ENCODE measurements at places on chromosomes 3 and 15. TPM values are rescaled to one million over a fixed set of nuclear protein-coding genes. Genes with fewer than 3 reads are reported as not detected.

DNA sequence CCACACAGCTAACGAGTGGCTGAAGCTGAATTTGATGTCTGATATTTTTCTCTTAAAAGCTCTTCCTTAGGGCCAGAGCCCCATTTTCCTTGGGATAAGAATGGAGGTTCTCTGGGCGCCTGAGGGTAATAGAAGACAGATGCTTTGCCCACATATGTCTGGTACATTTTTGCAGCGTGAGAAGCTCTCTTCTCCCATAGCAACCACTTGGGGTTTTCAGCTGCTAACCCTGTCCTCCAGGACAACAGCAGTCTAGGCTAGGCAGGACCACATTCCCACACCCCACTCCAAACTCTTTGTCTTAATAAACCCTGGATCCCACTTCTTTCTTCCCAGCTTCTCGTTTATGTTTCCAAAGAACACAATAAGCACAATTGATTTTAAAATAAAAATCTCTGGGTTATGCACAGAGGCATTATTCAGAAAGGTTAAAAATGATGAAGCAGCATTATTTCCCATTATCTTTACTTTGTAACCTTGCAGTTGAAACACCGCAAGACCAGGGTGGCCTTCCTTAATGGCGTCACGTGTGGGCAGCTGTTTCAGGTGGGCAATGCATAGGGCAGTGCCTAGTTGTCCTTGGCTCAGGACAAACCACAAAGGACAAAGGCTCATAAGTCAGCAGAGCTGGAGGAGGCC, 56.5 kb upstream of the NTRK3 start:
- H3K4me3 ChIP-seq, result no peak overlapping the region
- DNase-seq, result no peak
- H3K4me1 ChIP-seq, result no peaks in the 10 kb centered on the region
- peaks cover 94% of the 10 kb centered on the region for H3K27me3 ChIP-seq
- H3K27ac ChIP-seq, result no peak overlapping the region
- no peaks in the 10 kb centered on the region for H3K36me3 ChIP-seq

DNA sequence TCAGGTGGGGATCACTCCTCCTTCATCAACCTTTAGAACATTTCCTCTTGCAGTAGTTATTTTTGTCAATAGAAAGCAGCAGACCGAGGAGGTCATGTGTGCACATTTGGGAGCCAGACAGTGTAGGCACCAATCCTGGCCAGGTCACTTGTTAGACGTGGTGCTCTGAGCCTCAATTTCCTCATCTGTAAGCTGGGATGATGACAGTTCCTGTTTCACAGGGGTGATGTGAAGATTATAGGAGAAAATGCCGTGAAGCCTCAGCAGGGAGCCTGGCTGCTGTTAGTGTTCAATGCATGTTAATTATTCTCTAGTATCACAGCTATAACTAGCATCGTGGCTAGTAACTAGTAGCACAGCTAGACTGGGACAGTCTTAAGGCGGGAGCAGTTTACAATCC, 64.7 kb downstream of the ATP2B2 start:
- no peaks in the 10 kb centered on the region for H3K27me3 ChIP-seq
- H3K4me3 ChIP-seq, result no peak overlapping the region
- peaks cover 16% of the 10 kb centered on the region for H3K4me1 ChIP-seq
- H3K27ac ChIP-seq, result no peak overlapping the region

DNA sequence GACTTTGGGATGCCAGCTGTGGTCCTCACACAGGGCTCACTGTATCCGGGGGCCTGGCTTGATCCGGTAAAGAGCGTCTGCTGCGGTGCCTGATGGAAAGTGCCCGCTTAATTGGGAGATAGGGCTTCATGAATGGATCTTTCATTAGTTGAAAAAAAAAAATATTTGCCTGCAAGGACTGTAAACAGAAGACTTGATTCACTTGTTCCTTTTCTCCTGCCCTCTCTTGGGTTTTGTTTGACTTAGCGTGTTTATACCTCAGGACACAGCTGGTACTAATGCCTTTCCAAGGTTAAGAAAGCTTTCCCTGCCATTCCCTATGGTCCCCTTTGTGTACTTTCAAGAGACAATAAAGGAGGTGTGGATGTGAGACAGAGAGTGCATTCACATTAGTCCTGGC, 493.3 kb downstream of the LPP start:
- H3K4me3 ChIP-seq, result no peak overlapping the region
- no peaks in the 10 kb centered on the region for H3K4me1 ChIP-seq
- no peaks in the 10 kb centered on the region for H3K36me3 ChIP-seq
- DNase-seq, result no peak
- H3K27ac ChIP-seq, result no peak overlapping the region

DNA sequence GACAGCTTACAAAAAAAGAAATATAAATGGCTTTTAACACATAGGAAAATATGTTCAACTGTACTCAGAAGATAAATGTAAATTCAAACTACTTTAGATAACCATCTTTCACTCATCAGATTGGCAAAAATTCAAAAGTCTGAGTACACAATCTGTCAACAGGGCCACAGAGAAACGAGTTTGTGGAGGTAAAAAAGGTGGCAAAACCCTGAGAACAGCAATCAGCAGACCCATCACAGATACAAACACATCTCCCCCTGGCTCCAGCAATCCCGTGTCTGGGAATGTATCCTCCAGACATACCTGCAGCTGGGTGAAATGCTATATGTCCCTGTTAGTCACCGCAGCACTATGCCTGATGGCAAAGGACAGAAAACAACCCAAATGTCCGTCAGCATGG, 149.5 kb downstream of the OSBPL10 start:
- no peak overlapping the region for H3K4me3 ChIP-seq
- no peak overlapping the region for H3K27ac ChIP-seq
- H3K4me1 ChIP-seq, result no peaks in the 10 kb centered on the region
- H3K36me3 ChIP-seq, result no peaks in the 10 kb centered on the region

Gene AHSG
- polyA plus RNA-seq, result 0.59 TPM

- H3K27ac ChIP-seq, result no peak overlapping the region
- H3K27me3 ChIP-seq, result peaks cover 49% of the 10 kb centered on the region
- H3K4me3 ChIP-seq, result no peak overlapping the region
- no peaks in the 10 kb centered on the region for H3K36me3 ChIP-seq
- H3K4me1 ChIP-seq, result no peaks in the 10 kb centered on the region
Observed at GRCh38 chr3:13655061-13655913, 106.4 kb downstream of the FBLN2 start.

DNA sequence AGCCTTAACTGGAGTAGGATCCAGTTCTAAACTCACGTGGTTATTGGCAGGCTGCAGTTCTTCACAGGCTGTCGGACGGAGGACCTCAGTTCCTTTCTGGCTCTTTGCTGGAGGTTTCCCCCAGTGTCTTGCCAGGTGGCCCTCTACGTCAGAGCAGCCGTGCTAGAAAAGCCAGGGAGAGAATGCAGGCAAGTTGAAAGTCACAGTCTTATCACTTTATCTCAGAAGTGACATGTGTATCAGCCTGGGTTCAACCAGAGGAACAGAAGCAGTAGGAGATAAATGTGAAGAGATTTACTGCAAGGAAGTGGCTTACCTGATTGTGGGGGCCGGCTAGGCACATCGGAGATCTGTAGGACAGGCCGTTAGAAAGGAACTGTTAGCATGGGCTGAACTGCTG, 125.3 kb upstream of the BNIP2 start:
- no peak for DNase-seq
- no peak overlapping the region for H3K4me3 ChIP-seq
- no peaks in the 10 kb centered on the region for H3K4me1 ChIP-seq
- peaks cover 19% of the 10 kb centered on the region for H3K27me3 ChIP-seq

Gene GADL1
- polyA plus RNA-seq, result 15.6 TPM

DNA sequence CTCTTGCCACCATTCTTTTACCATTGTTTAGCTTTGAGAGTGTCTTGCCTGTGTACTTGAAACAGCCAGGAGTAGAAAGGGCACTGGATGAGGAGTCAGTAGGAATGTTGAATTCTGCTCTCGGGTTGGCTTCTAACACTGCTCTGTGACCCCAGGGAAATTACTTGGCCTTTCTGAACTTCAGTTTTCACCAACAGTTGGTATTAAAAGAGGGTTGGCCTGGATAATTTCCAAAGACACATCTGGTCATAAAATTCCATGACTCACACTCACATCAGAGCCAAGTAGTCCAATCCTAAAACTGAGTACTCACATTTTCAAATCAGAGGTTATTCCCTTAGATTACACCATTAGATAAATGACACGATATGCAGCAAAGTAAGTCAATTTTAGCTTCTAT, 141.6 kb downstream of the ECT2 start:
- H3K27ac ChIP-seq, result no peak overlapping the region
- H3K4me3 ChIP-seq, result no peak overlapping the region
- no peaks in the 10 kb centered on the region for H3K27me3 ChIP-seq
- DNase-seq, result no peak
- no peaks in the 10 kb centered on the region for H3K36me3 ChIP-seq

Gene SCN5A
- 8.5 TPM for polyA plus RNA-seq

- H3K36me3 ChIP-seq, result no peaks in the 10 kb centered on the region
- H3K4me3 ChIP-seq, result no peak overlapping the region
Observed at GRCh38 chr3:6709178-6709577, 151.7 kb upstream of the GRM7 start.

DNA sequence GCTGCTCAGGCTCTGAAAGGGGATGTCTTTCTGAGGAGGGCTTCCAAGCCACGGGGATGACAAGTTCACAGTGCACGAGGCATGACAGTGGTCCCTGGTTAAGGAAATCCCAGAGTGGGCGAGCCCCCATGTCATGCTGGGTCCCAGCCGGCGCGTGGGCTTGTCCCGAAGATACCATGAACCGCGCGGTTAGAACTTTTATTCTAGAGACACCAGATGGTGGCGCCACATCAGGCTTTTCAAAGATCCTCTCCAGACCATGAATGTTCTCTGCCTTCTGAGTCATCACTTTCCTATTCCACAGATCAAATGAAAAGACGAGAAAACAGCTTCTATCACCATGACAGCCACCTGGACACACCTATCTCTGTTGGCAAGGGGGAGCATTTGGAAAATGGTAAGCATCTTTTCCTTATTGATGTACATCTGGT, 227.8 kb upstream of the LYSMD4 start:
- no peak overlapping the region for H3K27ac ChIP-seq
- H3K4me1 ChIP-seq, result no peaks in the 10 kb centered on the region
- no peaks in the 10 kb centered on the region for H3K27me3 ChIP-seq
- DNase-seq, result peak; percentile 20
